ENCODE measurements at places on chromosomes 3 and 15.

DNA sequence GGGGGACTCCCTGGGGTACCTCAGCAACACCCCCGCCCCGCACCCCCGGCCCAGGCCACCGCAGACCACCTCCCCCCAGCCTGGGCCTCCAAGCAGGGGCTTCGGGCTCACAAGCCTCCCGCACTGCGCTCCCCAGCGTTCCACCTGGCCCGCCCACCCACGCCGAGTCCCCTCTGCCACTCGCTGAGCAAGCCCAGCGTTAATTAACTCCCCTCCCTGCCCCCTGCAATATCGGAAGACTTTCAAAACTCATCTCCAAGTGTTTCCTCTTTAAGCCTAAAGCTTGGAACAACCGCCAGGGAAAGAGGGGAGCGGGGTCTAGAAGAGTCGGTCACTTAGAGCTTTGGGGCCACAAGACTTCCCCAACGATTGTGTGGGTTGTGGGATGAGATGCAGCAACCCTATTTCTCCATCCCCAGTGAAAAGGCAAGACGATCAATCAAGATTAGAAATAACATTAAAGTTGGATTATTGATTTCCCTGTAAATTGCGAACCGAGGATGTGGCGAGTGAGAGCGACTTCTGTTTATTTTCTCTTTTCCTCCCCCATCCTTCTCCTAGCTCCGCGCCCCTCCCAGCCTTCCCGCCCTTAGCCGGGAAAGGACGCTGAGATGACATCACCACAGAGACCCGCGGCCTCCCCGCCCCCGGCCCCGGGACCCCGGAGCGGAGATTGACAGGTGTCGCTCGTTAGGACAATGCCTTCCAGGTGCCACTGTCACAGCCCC lies 30.2 kb downstream of the NR2F2 start:
- DNase-seq = no peak

- DNase-seq = no peak
Measured at GRCh38 chr3:19931180-19931692, 2.8 kb downstream of the EFHB start.

- DNase-seq = no peak
Measured at GRCh38 chr3:129173206-129173605, 10.5 kb downstream of the CNBP start.

DNA sequence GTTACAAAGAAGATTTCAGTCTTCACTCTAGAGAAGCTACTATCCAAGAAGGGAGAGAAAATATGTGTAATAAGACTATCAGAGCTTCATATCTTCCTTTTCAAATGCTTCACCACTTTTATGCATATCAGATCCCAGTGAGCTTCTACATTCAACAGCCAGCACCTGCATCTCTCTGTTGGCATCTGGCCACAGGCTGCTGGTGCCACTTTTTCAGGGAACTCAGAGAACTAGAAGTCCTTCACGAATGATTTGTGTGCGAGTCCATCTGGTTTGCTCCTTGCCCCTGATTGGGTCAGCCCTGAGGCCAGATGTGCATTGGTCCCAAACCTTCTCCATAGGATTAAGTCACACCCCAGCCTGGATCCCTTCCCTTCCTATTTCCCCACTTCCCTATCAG lies 22.1 kb downstream of the SNTN start:
- DNase-seq = no peak

GRCh38 chr3:194745422-194746184 lies 59.9 kb downstream of the FAM43A start:
- DNase-seq = no peak

DNA sequence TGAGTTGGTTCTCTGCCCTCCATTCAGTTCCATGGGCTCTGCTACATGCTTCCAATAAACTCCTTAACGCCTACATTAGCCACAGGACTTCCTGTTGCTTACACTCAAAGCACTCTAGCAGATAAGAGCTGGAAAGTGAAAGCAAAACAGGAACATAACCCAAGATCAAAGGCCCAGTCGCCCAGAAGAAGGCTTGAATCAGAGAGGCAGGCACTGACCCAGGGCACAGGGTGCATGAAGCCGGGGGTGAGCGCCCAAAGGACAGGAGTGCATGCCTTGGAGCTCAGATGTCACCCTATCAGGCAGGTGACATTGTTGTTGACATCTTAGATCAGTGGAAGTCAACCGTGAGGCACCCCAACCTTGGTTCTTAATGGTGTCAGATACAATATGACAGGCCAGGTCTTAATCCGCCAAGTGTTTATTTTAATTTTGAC lies 235.1 kb downstream of the UACA start:
- DNase-seq = peak; percentile 83

GRCh38 chr3:14488286-14489041 lies 51.7 kb downstream of the GRIP2 start:
- no peak for DNase-seq

GRCh38 chr3:105715372-105715771 lies 153.4 kb downstream of the CBLB start:
- no peak for DNase-seq

- peak; percentile 45 for DNase-seq
Measured at GRCh38 chr15:85741021-85741421, 53.7 kb downstream of the KLHL25 start.

DNA sequence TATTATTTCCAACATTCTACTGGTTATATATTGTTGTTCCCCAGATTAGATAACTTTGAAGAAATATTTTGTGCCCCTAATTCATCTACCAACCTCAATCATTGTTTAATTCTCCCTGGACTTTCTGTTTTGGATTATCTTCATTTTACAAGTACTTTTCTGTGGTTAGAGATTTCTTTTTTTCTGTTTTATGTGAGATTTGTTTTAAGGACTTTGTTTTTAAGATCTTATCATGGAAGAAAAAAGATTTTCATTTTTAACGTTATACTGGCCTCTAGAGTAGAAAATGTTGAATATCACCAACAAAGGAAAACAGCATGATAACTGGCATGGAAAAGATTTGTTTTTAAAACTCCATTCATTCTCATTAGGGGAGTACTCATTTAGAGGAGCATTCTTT lies 210.9 kb upstream of the KCNMB2 start:
- DNase-seq = no peak

GRCh38 chr3:168100777-168101492 lies 5.2 kb upstream of the GOLIM4 start:
- no peak for DNase-seq

DNA sequence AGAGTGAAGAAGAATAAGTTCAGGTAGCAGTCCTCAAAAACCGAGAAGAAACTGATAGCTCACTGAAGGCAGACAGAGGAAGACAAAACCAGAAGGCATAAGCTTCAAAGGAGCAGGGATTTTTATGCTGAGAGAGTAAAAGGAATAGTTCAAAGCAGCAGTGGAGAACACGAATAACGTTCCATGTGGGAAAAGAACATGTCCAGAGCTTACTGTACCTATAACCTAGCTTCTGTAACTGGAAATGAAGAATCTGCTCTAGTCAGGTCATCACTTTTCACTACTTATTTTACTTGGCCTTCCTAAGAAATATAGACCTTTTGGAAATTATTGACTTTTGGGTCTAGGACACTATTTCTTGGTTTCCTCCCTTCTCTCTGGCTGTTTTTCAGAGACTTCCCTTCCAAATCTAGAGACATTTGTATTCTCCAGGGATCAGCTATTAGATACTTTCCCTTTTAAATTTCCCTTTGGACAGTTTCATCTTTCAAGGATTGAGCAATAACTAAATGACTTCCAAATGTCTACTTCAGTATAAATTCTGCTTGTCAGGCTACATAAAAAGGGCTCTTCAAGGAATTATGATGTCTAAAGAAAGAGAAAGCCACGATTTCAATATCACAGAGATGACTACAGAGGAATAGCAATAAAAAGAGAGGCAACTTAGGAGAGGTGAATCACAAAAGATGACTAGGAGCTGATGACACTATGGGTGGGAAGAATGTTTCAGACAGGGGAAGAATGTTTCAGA lies 46.7 kb downstream of the UBE3A start:
- DNase-seq = no peak

DNA sequence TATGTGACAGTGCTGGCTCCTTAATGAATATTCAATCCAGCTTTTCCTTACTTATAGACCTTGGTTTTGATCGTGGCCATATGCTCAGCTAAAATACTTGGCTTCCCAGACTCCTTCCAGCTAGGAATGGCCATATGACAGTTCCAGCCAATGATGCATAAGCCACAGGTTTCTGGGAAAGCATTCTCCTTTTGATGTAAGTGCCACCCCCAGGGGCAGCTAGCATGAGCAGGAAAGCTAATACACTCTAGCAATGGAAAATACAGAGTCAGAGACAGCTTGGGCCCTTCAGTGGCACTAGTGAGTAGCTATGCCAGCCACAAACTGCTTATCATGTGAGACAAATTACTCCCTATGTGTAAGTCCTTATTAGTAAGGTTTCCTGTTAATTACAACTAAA lies 26.7 kb downstream of the TBC1D2B start:
- no peak for DNase-seq

GRCh38 chr15:93900476-93901400 lies 330.6 kb upstream of the MCTP2 start:
- DNase-seq = no peak

- DNase-seq = no peak
Measured at GRCh38 chr3:1406250-1406649, 313.4 kb downstream of the CNTN6 start.

DNA sequence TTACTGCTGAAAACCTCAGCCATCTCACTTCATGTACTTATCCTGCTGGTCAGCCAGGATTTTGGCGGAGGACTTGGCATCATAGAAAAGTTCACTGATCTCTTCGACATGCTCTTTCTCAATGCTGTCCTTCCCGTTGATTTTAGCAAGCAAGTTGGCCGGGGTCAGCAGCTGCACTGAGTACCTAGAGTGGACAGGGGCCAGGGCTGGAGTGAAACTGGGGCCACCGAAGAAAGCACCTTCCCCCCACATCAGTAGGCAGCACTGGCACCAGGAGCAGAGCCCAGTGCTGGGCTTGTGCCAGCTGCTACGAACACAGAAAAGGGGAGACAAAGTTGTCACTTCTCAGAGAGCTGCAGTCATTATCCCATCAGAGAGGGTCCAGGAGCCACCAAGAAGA lies 29.0 kb downstream of the SEC61A1 start:
- no peak for DNase-seq

GRCh38 chr3:116046350-116046749 lies 398.9 kb downstream of the LSAMP start:
- DNase-seq = no peak

GRCh38 chr3:25897019-25897418 lies 107.1 kb downstream of the OXSM start:
- no peak for DNase-seq

DNA sequence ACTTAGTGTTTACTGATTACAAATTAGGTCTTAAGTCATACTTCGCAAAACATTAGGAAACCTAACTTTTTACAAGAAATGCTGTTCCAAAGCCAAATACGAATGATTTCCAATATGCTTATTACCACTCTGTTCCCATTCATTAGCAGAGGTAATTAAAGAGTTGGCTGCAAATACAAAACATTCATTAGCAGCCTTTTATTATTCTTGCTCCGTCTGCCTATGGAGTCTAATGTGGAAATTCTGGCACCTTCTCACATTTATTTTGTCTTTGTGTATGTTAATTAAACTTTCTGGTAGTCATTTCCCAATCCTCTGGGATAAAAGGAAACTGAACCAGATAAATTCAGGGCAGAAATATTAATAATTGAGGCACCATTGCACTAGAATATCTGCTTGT lies 689.0 kb downstream of the PLOD2 start:
- no peak for DNase-seq

- DNase-seq = no peak
Measured at GRCh38 chr3:29026959-29027358, 253.9 kb upstream of the RBMS3 start.

Measured in activated CD8-positive, alpha-beta memory T cell treated with anti-CD3 and anti-CD28 coated beads for 24 hours (primary cell).